ENCODE measurements at places on chromosomes 13 and 19. TPM values are rescaled to one million over a fixed set of nuclear protein-coding genes. Genes with fewer than 3 reads are reported as not detected.

- no peak for DNase-seq
Observed at GRCh38 chr19:17225053-17225452, 973 bp upstream of the OCEL1 start.

PSG7 gene
- not detected for total RNA-seq

FAM216B gene
- not detected for total RNA-seq

GRCh38 chr19:46384396-46384795, 29.0 kb downstream of the CCDC8 start:
- DNase-seq: peak; percentile 47

DNA sequence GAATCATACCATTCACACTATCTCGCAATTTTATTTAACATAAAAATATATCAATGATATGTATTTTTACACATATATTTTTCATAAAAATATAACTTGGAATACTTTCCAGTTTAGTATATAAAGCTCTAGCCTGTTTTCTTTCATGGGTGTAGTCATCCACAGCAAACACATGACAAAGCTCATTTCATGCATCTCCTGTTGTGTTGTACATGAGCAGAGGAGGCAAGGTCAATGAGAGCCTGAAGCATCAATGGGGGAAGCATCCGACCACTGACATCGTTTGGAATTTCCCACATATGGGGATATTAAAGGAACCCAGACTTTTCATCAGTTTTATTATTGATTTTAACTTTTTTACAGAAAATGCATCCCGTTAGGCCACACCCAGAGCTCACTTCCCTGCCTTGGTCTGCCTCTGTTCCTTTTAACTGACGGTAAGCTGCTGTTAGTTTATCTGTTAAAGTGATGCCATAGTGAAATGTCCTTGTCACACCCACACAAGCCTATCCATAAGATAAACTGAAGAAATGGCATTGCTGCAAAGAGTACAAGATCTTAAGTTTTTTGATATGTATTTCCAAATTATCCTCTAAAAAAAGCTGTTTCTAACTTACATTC, 44.0 kb downstream of the MIPEP start:
- DNase-seq: no peak

SH2D3A gene
- 0.45 TPM for total RNA-seq

FAAP24 gene
- total RNA-seq: 0.89 TPM

ZNF729 gene
- total RNA-seq: not detected

- DNase-seq: no peak
Observed at GRCh38 chr19:45636275-45636674, 2.9 kb downstream of the EML2 start.

CEBPA gene
- 20.4 TPM for total RNA-seq

DNA sequence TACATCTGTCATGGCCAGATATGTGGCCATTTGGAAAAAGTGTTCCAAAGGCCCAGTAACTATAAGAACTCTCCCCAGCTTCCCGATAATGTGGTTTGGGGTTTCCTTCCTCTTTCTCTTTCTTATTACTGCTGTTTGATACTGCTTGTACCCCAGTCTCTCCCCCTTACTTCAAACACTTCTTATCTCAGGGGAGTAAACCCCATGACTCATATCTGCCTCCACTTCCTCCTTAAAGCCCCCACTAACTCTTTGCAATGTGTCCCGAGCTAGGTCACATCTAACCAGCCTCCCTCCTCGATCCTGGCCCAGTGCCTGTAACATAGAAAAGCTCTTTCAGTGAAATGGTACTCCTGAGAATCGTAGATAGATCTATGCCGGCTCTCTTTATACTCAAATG, 82.4 kb upstream of the STARD13 start:
- DNase-seq: no peak

DNA sequence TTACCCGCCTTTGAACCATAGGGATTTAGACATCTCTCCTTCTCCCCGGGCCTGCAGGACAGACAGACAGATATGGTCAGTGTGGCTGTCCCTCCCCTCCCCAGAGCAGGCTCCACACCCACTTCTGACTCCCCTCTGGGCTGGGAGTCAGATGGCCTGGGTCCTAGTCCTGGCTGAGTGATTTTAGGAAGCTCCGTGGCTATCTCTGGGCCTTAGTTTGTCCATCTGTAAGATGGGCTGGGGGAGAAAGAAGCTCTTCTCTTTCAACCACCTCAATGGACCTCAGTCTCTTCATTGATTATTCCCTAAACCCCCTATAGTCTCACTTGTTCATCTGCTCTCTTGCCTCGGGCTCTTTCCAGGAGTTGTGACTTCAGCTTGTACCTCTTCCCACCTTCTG, 35.5 kb downstream of the UNC13A start:
- DNase-seq: no peak

GRCh38 chr13:76229281-76229680, 593.2 kb downstream of the LMO7 start:
- DNase-seq: no peak

DNA sequence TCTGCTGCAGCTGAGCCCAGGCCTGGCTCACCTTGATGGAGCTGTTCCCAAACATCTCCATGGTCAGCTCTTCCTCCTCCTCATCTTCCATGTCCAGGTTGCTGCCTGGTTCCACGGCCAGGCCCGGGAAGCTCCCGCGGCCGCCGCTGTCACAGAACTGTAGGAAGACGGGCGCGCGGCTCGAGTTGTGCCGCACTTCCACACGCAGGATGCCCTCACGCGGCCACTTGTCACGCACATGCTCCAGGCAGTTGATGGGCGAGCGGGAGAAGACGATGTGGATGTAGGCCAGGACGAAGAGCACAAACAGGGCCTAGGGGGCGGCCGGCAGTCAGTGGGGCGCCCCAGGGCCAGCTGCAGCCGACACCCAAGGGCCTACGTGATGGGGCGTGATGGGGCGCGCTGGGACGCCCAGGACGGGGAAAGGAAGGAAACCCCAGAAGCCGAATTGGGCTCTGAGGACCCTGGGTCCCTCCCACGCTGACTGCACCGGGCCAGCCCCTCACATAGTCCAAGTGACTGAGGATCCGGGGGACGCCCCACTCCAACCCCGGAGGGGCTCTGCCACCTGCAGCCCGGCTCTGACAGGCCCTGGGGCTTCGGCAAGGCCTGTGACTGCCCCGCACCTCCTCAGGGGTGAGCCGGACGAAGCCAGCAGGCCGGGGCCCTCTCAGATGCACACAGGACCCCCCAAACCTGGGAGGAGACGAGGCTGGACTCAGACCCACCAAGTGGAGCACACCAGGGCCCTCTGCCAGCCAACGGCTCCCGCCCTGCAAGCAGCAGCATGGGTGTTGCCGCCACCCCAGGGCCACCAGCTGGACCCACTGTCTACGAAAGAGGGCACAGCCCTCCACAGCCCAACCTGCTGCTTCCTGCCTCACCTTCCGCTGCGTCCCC, 6.5 kb downstream of the TMEM259 start:
- no peak for DNase-seq

FIZ1 gene
- total RNA-seq: 11.7 TPM

DNA sequence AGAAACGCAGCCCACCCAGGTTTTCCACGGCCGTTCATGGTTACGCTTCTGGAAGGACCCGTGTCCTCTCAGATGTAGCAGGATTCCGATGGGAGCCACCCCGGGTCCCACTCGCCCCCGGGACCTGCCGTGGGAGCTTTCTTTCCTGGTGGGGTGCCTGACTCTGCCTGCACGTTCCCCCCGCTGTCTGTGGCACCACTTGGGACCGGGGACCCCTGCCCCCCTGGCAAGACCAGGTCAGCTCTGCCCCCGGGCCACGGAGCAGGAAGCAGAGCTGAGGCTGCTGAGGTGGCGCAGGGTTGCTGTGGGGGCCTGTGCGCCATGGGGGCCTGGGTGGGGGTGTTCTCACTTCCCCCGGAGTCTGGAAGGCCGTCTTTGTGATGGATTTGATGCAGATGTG, 12.1 kb downstream of the CSNK1G2 start:
- no peak for DNase-seq

- no peak for DNase-seq
Observed at GRCh38 chr13:110921695-110922094, 6.8 kb upstream of the ANKRD10 start.

- no peak for DNase-seq
Observed at GRCh38 chr13:66911411-66911939, 318.7 kb downstream of the PCDH9 start.

- DNase-seq: peak; percentile 93
Observed at GRCh38 chr19:43464134-43464775, 1.2 kb downstream of the LYPD3 start.

ZNF579 gene
- total RNA-seq: 14.3 TPM

DNA sequence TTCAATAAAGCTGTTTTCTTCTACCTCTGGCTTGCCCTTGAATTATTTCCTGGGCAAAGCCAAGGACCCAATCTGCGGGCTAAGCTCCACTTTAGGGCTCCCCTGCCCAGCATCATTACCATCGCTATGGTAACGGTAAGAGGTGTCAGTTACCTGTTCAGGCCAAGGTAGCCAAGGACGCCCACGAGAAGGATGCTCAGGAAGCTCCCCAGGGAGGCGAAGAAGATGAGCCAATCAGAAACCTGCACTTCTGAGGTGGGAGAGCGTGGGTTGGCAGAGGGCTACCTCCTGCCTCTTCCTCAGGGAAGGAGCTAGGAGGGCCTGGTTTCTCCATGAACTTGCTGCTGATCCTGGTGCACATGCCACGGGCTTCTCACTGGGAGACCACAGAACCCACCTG, 24.7 kb downstream of the IL12RB1 start:
- DNase-seq: no peak

- peak; percentile 83 for DNase-seq
Observed at GRCh38 chr19:35715981-35716800, 1.6 kb upstream of the KMT2B start.

DNA sequence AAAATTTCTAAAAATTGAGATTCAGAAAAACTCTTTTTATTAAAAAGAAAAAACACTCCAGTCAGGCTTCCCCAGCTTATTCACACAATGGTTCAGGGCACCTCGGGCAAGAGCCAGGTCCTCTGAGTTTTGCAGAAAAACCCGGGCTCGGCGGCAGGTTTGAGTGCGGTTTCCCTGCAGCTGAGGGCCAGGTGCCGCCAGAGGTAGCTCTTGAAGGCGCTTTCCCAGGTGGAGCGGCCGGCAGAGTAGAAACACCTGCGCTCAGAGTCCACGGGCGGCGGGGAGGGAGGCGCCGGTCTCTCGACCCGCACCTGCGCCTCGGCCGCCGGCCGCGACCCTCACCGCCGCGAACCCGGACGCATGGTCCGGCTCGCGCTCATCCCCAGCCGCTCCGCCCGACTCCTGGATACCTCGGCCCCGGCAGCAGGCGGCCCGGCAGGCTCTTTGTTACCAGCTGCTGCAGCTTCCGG, 444 bp downstream of the PROSER1 start:
- DNase-seq: no peak

DNA sequence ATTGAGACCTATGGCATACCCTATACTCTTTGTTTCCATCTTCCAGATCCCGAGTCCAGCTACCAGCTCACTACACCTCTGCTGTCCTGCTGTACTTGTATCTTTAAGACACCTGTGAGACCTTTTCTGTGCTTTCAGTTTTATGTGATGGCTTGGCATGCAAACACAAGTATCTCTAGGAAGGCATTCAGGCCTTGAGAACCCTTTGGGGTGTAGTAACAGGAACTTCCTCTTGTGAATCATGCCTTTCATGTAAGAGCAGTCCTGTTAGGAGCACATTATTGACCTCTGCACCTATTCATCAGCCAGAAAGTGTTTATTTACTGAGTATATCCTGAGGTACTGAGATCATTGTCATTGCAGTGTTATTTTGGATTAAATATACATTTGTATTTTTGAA, 87.0 kb upstream of the HTR2A start:
- DNase-seq: no peak

PRR22 gene
- total RNA-seq: 1.0 TPM

Measured in sciatic nerve (tissue), 2 donors.